ENCODE measurements at places on chromosomes 3 and 15.

DNA sequence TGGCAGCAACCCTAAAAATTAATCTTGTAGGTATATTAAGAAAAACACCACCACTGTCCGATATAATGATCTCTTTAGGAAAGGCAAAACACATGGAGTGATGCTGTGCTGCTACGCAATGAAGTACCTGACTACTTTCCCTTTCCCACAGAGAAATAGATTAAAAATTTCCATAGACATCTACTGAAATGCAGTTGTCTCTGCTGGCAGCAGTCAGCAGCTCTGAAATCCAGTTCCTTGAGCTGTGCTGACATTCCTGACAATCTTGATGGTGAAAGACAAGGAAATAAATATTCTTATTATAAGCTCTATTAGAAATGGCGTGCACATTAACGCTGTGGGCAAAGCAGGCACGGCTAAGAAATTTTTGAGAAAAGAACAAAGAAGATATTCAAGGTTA is 287.6 kb downstream of the IL5RA start:
- DNase-seq = no peak

GRCh38 chr3:14435175-14436014 is 33.0 kb downstream of the SLC6A6 start:
- DNase-seq = no peak

GRCh38 chr3:45861043-45861719 is 19.3 kb upstream of the LZTFL1 start:
- DNase-seq = no peak

DNA sequence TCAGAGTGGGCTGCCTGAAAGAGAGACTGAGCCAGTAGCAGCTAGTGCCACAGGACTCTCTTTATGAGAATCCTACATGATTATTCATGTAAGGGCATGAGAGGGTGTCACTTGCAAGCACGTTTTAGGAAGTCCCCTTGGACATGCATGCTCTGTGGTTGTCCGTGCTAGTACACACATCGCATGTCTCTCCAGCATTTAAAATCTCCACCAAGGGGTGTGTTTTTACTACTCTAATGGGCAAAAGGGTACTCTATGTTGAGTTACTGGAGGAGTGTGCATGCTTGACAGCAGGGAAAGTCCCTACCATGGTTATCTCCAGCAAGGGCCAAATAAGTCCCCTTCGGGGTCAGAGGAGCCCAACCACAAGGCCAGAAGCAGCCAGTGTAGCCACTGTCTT is 70.7 kb downstream of the DCLK3 start:
- DNase-seq = no peak

DNA sequence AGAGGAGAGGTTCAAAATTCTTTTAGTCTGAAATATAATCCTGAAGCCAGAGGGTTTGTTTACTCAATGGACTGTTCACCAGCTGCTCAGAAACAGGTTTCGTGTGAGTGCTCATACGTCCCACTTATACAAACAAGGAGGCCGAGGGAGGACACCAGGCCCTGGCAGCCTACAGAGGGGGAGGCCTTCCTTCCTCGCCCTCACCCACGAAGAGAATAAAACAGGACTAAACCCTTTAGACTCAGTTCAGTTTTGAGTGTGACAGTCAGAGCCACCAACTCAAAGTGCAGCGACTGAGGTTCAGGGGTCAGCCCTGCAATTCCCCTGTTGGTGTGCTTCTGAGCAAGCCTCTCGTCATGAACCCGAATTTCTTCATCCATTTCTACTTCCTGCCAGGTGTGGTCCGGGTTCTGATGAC is 17.3 kb downstream of the FAM174B start:
- no peak for DNase-seq

DNA sequence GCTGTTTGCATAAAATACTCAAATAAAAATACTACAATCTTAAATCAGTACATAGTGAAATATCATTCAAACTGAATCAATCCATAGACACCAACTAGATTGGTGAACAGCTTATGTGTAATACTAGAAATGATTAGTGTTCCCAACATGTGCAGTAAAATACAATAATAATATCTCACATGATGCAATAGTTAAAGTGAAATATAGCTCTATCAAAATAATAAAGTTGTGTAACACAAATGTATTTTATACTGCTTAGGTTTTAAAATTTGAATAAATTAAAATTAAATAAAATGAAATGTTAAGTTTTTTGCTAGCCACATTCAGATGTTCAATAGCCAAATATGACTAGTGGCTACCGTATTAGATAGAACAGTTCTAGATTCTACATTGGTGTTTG is 714.1 kb downstream of the ZNF385D start:
- no peak for DNase-seq

GRCh38 chr3:40009991-40010390 is 200.6 kb downstream of the MYRIP start:
- DNase-seq = no peak
